ENCODE measurements at places on chromosomes 5 and 9.

- no peak for DNase-seq
Observed at GRCh38 chr9:20781092-20781491, 97.0 kb downstream of the FOCAD start.

DNA sequence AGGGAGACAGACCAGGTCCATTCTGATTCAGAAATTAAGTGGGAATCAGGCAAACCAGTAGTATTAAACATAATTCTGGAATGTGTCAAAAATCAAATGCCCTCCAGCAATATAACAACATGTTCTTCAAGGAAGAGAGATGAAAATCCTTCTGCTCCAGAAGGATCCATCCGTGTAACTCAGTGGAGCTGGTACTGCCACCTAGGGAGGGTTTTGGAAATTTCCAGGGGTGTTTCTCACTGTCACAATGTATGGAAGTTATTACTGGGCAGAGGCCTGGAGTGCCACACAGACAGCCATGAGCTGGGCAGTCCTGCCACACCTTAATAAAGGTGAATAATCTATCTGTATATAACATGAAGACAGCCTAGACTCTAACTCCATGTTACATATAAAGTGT lies 87.5 kb downstream of the TTLL11 start:
- no peak for DNase-seq

- no peak for DNase-seq
Observed at GRCh38 chr5:4661326-4661725, 478.8 kb upstream of the ADAMTS16 start.

- no peak for DNase-seq
Observed at GRCh38 chr5:175728885-175729828, 71.3 kb downstream of the HRH2 start.

DNA sequence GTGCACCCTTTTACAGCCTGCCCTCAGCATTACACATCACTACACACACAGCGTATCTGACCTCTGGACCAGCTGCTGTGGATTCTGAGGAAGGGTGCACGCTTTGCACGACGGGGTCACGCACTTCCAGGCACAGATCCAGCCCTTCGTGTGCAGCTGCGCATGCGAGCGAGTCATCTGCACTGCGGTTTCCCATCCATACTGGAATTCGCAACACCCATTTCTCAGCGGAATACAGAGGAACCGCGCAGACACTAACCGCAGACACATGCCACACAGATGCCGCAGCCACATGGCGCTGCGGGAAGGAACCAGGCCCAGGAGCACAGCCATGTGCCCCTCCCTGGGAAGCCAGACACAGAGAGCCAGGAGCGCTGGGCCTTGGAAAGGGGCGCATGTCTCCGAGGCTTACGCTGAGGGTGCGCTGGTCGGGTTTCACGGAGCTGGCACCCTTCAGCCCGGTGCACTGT lies 43.5 kb downstream of the PNPLA7 start:
- no peak for DNase-seq

DNA sequence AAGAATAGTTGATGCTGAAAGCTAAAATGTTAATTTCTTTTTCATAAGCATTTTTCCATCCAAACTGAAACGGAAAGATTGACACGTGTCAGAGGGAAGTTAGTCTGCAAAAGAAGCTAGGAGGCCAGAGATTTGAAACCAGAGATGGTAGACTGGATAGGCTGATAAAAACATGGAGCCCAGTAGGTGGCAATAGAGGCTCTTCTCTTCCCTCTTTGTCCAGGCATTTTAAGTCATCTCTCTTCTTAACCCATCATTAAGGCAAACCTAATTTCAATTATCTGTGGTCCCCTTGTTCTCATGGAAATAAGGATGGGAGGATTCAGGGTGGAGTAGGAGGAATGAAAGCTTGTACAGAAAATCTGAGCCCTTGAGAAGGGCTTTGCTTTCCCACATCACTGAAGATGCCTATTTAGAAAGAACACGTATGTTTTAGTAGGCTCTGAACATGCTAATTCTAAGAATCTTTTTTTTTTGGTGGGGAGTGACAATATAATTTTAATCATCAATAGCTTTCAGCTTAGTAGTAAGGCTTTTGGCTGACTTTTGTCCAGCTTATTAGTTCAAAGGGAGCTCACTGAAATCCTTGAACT lies 66.6 kb downstream of the ZNF474 start:
- no peak for DNase-seq

GRCh38 chr5:170463426-170463825 lies 40.4 kb upstream of the KCNIP1 start:
- no peak for DNase-seq

- no peak for DNase-seq
Observed at GRCh38 chr5:117893211-117893610, 1095.1 kb downstream of the DTWD2 start.

- no peak for DNase-seq
Observed at GRCh38 chr9:81776390-81776789, 87.0 kb upstream of the TLE1 start.

DNA sequence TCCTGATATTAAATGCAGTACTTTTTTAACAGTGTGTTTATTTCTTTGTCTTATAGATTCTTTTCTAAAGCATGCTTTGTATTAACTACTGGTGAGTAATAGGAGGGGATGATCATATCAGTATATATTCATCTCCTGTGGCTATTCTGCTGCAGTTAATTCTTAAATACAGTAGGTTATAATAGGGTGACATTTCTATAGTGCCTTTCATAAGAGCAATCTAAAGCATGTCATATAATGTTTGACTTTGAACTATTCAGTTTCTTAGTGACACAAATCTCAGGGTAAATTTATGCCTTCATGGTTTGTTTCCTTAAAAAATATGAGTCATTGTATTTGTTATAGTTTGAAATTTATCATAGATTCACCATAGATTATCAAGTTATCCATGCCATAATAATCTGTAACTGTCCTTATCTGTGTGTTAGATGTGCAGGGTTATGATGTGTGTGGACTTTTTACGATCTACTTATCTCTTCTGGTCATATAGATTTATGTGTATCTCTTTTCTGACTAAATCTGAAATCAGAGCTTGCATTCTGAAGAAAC lies 1019.5 kb downstream of the NR2F1-AS1 start:
- no peak for DNase-seq

DNA sequence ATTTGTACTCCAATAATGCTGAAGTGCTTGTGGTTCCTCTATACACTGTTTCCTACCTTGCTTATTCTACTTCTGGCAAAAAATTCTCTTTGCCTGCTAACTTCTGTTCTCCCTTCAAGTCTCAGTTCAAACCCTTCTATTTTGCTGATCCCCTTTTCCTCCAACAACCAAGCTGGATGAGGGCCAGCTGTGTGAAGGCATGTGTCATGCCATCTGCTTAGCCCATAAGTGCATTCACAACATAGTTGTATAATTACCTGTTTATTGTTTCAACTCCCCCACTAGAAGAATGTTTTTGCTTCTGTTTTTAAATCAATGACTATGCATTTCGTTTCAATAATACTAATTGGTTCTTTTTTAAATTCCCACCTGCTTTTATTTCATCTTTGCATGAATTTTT lies 1951.4 kb upstream of the WWC1 start:
- no peak for DNase-seq

All from C1 segment of cervical spinal cord (tissue), 14 donors.